ENCODE measurements at places on chromosomes 12 and 14.

- no peak for DNase-seq
These were observed 36.0 kb downstream of the CPM start for GRCh38 chr12:68896881-68897540.

DNA sequence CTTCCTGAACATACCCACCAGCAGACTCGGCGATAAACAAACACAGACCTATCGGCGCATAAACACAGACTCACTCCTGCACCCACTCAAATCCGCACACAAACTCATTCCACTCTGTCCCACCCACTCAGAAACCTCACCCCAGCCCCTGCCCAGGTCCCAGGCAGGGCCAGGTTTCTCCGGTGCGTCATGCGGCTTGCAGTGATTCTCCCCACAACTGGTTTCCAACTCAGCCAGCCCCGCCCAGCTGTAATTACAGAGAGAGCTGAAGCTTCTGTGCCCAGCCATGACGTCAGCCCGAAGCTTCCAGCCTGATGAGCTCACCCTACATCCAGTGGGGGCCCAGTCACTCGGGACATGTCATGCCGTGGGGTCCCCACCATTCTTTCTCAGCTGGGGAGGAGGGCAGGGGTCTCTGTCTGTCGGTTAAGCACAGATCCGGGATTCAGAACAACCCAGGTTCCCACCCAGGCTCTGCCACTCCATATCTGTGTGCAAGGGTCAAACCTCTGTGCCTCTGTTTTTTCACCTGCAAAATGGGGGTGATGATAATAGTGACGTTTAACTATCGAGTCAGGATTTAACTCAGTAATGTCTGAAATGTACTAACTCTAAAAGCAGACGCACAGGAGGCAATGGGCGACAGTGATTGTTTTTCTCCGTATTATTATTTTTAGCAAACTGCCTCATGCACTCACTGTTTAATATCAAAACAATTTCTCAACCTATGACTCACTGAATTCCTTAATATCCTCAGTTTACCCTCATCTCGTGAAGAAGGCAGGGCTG, 2.3 kb upstream of the HSPB8 start:
- DNase-seq, result peak; percentile 20

- no peak for DNase-seq
These were observed 1.0 kb downstream of the BORCS5 start for GRCh38 chr12:12357719-12358461.

GRCh38 chr12:59594943-59595500, 807 bp upstream of the SLC16A7 start:
- no peak for DNase-seq

DNA sequence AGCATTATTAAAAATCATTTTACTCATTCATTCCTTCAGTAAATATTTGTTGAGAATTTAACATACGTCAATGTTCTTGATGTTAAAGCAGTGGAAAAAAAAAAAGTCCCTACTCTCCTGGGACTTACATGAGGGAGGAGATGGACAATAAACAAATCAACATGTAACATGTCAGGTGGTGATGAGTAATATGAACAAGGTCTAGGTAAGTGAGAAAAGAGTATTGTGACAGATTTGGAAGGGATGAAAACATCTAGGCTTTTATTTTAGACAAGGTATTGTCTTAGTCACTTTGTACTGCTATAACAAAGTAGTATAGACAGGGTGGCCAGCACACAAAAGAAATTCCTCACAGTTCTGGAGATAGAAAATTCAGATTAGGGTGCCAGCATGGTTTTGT, 167.2 kb downstream of the FSCB start:
- no peak for DNase-seq

- no peak for DNase-seq
These were observed 19.0 kb downstream of the NOC4L start for GRCh38 chr12:132163041-132163910.

- no peak for DNase-seq
These were observed 82.7 kb downstream of the VEZT start for GRCh38 chr12:95300286-95300685.

DNA sequence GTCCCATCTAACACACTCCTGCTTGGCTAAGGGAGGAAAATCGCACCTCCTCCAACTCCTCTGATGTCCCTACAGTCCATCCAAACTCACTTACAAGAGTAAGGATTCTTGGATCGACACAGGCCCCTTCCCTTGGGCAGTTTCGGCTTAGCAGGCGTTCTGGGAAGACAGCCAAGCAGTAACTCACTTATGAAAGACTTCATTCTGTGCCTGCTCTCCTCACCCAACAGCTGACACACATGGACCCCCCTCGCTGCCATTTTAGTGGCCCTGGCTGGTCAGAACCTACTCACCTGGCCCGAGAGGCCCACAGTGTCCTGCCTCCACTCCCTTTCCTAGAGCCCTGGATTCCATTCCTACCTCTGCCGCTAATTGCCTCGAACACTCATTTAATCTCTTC, 52.3 kb upstream of the BCL2L14 start:
- DNase-seq, result no peak

DNA sequence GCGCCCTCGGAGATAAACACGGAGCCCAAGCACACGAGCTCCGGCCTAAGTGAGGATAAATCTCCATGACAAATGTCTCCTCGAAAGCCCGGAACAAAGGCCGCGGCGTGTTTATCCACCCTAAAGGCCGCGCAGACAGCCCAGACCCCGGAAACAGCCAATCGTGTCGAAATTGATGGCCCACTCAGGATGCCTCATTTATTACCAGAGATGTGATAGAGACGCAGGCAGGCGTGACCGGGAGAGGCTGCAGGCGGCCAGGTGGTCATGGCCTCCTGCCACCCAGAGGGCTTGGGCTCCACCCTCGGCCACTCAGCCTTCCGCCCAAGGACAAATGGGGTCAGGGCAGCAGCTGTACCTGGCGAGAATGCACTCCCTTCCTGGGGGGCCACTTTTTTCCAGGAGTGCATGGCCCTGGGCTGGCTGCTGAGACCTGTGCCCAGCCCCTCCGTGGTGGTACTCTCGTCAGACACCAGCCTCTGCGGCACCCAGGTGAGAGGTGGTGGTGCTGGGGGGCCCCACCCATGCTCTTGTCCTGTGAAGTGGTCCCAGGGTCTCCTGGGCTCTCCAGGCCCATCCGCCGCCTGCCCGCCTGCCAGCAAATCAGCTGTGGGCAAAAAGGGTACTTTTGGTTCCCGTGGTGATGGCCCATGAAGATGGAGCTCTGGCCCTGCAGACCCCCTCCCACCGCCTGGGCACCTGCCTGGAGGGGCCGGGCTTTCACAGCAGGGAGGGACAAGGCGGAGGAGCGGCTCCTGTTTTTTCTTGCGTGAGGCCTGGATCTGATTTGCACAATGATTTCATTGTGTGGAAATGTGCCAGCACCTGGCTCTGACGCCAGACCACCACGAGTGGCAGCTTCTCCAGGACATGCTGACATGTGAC, 211.5 kb upstream of the C14orf180 start:
- DNase-seq, result no peak

DNA sequence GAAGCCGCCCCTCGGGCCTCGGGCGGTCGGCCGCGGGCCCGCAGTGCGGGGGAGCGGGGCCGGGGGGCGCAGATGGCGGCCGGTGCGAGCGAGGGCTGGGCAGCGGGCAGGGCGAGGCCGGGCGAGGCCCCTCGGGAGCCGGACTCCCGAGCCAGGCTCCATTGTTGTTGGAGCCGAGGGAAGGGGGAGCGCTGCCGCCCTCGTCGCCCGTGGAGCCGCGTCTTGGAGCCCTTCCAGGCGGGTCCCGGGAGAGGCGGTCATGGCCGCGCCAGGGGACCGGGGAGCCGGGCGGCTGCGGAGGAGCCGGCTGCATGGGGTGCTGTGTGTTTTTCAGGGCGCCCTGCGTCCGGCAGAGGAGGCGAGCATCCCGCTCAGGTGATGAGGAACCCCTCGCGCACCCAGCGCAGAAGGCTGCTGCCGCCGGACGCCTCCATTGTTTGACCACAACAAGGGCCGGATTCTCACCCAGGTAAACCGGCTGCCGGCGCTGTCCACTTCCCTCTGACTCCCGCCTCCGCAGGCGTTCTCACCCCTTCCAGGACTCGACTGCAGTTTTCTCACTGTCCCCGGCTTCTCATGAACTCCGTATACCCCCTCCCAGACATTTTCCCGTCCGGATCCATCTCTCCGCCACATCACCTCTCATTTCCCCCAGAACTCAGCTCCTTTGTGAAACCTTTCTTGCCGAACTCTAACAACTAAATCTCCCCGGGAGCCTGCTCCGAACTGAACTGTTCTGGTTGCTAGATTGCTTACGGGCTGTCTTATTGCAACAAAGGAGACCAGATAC, 732 bp downstream of the ZNF664 start:
- DNase-seq, result no peak

GRCh38 chr12:67632005-67632404, 16.5 kb upstream of the DYRK2 start:
- no peak for DNase-seq

- DNase-seq, result no peak
These were observed 29.5 kb upstream of the RPLP0 start for GRCh38 chr12:120230326-120230973.

GRCh38 chr12:27467641-27468040, 21.1 kb downstream of the SMCO2 start:
- DNase-seq, result no peak

DNA sequence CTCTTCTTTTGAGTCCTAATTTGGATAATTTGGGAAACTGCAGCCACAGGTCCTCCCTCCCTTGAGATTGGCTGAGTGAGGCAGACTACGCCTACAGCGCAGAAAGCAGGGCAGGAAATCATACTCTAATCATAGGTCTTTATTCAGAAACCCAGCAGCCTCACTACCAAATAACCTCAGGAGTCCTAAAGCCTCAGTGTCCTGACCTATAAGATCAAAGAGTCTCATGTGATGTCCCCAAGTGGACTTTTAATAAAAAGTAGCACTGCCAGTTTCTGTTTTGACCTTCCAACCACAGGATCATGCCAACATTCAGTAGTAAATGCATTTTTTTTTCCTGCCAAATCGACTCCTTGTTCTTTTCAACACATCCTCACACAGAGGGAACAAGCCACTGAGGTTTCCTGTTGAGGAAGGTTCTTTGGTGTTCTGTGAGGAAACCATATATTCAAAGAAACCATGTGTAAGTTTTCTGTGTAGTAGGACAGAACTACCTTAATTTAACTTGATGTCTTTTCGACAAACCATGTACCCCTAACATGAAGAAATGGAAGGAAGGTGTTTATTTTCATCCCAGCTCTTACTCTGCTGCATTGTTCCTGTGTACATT, 72.2 kb downstream of the VCPKMT start:
- no peak for DNase-seq

DNA sequence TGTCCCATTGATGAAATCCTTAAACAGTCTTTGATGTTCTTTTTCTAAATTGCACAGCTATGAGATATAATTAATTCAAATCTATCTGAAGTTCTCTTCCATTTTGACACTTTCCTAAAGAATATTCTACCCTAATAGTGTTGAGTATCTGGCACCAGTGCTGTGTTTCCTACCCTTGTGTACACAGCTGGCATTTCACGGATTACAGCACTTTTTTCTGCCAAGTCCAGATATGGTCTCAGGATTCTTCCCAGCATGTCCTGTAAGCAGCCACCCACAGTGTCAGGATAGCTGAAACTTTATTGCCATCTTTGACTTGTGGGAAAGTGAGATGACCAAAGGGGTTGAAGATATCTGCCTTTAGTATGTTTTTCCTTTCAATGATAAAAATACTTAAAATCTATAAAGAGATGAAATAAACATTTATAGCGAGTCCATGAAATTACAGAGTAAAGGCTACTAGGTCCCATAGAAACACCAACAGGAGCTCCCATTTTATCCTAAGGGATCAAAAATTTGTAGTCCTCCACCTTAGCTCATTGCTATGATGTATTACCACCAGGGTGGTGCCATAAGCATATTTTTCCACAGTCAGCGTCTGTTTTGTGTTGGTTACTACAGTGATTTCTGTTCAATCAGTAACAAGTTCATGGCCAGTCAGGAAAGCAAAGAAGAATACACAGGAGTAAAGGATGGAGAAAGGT, 96.7 kb downstream of the TRHDE start:
- no peak for DNase-seq

DNA sequence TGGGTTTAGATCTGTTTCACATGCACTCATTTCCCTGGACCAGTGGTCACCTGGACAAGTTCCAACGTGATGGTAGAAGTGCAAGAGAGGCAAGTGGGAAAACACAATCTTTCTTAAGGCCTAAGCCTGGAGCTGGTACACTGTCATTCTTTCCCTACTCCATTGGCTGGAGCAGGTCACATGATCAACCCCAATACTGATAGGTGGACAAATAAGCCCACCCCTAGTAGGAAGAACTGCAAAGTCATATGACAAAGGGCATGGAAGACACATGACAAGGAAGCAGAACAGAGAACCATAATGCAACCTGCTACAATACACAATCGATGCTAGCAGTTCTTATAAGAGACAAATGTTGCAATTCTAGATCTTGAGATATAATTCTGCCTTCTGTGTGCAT, 66.3 kb downstream of the SRRM4 start:
- no peak for DNase-seq

- DNase-seq, result no peak
These were observed 8.6 kb downstream of the COPZ1 start for GRCh38 chr12:54333420-54334034.

- DNase-seq, result no peak
These were observed 53.3 kb downstream of the BEGAIN start for GRCh38 chr14:100533656-100534485.

DNA sequence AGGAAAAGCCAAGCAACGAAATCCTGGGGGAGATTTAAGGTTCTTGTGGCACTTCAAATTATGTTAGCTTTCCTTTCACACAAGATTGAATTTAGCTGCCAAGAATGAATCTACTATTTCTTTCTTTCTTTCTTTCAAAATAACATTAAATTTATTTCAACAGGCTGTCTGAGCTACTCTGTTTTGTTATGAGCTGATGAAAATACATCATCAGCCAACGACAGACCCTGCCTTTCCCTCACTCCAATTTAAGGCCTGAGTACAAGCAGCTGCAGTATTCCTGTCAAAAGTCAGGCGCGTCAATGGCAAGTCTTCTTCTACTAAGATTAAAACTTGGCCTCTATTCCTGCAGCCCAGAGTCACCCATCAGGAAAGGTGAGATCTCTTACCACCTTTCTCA, 347.7 kb upstream of the FLRT2 start:
- no peak for DNase-seq

GRCh38 chr12:103780093-103780440, 61.0 kb downstream of the NT5DC3 start:
- DNase-seq, result no peak

- no peak for DNase-seq
These were observed 5.1 kb downstream of the ANKRD52 start for GRCh38 chr12:56253091-56253490.

GRCh38 chr12:113755098-113755497, 211.0 kb downstream of the RBM19 start:
- DNase-seq, result no peak

DNA sequence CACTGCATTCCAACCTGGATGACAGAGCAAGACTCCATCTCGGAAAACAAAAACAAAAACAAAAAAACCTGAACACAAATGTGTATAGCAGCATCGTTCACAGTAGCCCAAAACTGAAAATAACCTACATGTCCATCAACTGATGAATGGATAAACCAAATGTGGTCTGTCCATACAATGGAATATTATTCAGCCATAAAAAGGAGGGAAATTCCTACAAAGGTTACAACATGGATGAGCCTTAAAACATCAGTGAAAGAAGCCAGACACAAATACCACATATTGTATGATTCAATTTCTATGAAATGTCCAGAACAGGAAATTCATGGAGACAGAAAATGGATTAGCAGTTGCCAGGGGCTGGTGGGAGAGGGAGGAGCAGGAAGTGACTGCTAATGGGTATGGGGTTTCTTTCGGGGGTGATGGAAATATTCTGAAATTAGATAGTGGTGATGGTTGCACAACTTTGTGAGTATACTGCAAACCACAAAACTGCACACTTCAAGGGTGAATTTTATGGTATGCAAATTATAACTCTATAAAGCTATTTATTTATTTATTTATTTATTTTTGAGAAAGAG, 4.0 kb downstream of the MYL2 start:
- no peak for DNase-seq

GRCh38 chr12:101763246-101763931, 24.1 kb upstream of the SYCP3 start:
- no peak for DNase-seq
